ENCODE measurements at places on chromosomes 5 and 9.
A peak's percentile ranks its signal among the peaks of the same experiment; 100 is the strongest.

- no peak for DNase-seq
These were observed 35.9 kb downstream of the ARPC5L start for GRCh38 chr9:124897570-124898460.

DNA sequence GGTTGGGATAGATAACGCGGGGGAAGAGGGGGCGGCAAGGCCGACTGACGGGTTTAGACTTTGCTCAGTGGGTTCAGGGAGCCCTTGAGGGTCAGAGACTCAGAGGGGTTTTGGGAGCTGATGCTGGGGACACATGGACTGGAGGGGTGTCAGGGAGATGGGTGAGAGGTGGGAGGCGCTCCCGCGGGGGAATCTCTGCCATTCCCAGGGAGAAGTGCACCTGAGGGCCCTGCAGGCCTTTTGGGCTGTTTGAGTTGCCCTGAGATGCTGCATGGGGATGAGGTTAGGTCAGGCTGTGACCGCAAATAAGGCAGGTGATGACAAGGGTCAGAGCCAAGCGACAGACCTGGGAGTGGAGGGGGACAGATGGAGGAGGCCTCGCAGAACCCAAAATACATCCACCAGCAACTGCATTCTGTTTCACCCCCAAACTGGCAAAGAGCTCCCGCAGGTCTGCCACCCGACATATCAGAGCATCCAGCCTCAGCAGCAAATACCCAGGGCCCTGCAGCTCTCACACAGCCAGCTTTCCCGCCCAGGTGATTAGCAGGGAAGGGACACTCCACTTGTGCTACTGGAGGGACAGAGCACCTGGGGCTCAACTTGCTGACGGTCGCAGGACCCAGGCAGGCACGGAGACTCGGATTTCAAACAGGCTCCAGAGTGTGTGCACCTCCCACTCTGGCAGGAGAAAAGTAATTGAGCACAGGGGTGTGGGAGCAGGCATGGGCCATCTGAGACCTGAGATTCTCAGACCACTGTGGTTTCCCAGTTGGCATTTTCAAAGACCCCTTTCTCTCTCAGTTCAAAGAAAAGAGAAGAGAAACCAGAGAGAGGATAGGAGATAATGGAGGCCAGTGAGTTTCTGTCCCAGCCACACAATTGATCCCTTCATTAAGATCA is 26.4 kb downstream of the TMOD1 start:
- DNase-seq: no peak

GRCh38 chr5:103260951-103261350 is 2.4 kb downstream of the MACIR start:
- DNase-seq: no peak

- peak; percentile 99 for DNase-seq
These were observed 51.1 kb upstream of the TBC1D2 start for GRCh38 chr9:98306384-98307145.

- DNase-seq: no peak
These were observed 3.1 kb downstream of the MAN2A1 start for GRCh38 chr5:109692852-109693251.

- no peak for DNase-seq
These were observed 38.9 kb downstream of the MFAP3 start for GRCh38 chr5:154077696-154078095.

- DNase-seq: no peak
These were observed 65.0 kb downstream of the PKD2L2 start for GRCh38 chr5:137954131-137954879.
